ENCODE measurements at places on chromosomes 2 and 18.

DNA sequence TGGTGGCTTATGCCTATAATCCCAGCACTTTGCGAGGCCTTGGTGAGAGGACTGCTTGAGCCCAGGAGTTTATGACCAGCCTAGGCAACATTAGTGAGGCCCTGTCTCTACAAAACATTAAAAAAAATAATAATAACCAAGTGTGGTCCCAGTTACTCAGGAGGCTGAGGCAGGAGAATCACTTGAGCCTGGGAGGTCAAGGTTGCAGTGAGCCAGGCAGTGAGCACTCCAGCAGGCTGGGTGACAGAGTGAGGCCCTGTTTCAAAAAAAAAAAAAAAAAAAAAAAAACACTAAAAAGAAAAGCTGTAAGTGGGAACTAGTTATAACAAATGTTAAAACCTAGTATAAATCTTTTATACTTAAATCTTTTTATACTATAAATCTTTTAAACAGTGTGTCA is 146.2 kb upstream of the ITGA4 start:
- DNase-seq = no peak

DNA sequence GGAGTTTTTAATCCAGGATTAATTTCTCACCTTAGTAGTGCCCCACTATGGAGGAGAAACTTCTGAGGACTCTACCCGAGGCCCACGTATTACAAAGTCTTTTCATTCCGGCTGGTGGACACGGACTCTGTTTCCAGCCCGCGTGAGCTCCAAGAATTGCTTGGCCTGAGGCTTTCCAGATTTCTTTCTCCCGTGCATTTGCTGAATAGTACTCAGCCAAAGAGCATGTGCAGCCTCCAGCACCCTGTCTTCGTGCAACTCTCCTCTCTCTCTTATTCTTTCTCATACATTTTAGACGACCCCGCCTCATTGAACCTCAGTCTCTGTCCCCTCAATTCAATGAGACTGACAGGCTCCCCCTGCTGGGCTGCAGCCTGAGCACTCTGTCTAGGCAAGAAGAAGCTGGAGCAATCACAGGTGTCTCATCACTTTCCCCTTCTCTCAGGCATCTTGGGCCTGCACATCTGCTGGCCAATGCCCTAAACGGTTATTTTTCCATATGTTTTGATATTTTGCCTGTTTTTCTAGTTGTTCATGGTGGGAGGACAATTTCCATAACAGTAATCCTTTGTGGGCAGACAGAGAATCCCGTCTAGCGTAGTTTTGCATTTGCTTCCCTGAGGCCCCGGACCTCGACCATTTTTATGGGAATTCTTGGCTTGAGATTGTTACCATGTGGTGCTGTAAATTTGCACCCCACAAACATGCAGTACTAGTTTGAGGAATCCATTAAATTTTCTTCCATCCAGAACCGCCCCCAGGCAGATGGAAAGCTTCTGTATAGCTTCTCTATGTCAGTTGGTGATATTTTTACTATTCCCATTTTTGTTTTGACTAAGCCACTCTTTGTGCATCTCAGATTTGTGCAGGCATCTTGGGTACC is 50.1 kb upstream of the LPIN2 start:
- peak; percentile 72 for DNase-seq

DNA sequence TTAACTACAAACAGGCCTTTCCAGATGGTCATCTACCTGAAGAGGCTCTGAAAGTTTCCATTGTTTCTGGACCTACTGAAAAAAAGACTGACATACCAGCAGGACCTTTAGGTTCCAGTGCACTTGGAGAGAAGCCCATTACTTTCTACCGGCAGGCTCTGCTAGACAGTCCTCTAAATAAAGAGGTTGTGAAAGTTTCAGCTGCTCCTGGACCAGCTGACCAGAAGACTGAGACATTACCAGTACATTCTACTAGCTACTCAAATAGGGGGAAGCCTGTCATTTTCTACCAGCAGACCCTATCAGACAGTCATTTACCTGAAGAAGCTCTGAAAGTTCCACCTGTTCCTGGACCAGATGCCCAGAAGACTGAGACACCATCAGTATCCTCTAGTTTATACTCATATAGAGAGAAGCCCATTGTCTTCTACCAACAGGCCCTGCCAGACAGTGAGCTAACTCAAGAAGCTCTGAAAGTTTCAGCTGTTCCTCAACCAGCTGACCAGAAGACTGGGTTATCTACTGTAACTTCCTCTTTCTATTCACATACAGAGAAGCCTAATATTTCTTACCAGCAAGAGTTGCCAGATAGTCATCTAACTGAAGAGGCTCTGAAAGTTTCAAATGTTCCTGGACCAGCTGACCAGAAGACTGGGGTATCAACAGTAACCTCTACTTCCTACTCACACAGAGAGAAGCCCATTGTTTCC is 65.8 kb downstream of the ALMS1 start:
- DNase-seq = peak; percentile 21

DNA sequence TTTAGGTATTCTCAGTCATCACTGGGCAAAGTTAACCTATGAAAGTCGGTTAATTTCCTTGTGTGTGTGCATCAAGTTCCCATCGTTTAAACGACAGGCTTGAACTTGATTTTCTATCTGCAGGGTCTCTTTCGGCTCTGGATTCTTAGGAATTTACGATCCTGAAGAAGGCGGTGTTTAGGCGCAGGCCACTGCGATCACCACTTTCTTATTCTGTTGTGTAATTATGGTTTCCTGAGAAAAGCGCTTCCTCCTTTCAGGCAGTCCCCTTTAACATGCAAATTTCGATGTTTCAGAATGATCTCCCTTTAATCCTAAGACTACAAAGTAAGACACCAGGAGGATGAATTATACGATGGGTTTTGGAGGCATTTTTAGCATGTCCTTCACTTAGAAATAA is 27.9 kb upstream of the MBP start:
- no peak for DNase-seq

DNA sequence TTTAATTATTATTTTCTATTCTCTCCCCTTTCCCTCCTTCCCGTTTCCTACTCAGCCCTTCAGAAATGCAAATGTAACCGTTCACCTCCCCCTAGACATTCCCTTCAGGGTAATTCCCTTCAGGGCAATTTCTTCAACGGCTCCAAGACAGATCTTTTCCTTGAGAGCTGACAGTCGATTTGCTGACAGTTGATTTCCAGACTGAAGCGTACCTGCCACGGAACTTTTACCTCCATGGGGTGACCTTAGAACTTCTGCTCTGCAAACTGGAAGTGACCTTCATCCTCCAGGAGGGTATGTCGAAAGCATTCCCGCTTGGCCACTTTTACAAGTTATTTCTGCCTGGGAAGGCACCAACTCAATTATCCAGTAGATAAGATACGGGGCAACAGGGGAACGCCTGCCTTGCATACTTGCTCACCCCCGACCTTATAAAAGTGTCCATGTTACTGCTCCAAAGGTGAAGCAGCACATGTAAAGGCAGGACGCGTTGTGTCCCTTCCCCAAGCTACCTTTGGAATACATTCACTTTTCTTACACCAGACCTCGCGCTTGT is 18.5 kb downstream of the B3GNT7 start:
- DNase-seq = no peak

DNA sequence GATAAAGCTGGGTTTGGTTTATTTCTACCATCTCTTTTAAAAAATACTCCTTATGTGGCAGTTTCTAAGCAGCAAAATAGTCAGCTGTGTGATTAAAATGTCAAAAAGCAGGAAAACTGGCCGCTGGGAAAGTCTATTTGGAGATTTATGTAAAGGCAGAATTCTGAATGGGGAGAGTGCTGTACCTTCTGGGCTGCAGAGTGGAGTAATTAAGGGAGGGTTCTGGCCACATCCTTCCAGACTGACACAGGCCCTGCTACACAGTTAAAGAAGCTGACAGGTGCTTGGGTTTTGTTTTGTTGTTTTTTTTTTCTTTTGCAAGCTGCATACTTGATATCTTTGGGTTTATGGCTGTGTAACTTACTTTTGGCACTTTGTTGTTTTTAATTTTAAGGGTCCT is 157.2 kb downstream of the WDSUB1 start:
- no peak for DNase-seq

- no peak for DNase-seq
Observed at GRCh38 chr2:204015118-204015843, 78.7 kb downstream of the ICOS start.

DNA sequence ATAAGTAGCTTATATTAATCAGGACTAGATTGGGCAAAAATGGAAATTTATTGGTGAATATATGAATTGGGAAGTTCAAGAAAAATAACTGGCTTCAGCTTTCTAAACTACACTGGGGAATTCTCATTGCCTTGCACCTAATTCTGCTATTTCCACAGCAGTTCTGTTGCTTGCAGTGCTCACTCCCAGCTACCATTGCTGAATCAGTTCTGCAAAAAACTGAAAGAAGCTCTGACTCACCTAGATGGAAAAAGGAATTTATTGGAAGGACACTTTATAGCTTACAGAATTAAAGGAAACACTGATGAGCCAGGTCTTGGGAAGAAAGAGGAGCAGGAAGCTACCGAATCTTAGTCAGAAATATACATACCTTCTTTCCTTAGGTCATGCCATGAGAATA is 60.3 kb upstream of the ACVR1 start:
- no peak for DNase-seq

Data from globus pallidus (tissue), 1 donor.